ENCODE measurements at places on chromosomes 1 and 21.

GRCh38 chr1:2848006-2848670, 46.6 kb upstream of the TTC34 start:
- no peak for DNase-seq

- no peak for DNase-seq
Measured at GRCh38 chr1:2934642-2935081, 86.6 kb upstream of the ACTRT2 start.

GRCh38 chr1:214823311-214824117, 220.5 kb downstream of the CENPF start:
- DNase-seq = no peak

GRCh38 chr21:42063571-42064521, 7.3 kb upstream of the UMODL1 start:
- peak; percentile 74 for DNase-seq

DNA sequence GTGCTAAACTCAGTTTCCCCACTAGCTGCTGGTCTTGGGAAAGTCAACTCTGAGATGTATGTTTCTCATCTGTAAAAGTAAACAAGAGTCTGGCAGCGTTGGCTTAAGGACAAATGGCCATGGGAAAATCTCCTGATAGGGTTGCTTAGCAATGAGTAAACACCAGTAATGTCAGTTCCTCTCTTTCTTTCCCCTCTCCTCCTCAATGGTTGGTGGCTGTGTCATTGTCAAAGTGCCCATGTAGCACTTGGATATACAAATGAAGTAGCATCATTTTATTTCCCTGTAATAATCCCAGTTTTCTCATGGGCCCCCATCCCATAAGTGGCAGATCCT, 2.2 kb upstream of the FYB2 start:
- DNase-seq = no peak

- DNase-seq = no peak
Measured at GRCh38 chr1:183578856-183579255, 11.4 kb downstream of the NCF2 start.

DNA sequence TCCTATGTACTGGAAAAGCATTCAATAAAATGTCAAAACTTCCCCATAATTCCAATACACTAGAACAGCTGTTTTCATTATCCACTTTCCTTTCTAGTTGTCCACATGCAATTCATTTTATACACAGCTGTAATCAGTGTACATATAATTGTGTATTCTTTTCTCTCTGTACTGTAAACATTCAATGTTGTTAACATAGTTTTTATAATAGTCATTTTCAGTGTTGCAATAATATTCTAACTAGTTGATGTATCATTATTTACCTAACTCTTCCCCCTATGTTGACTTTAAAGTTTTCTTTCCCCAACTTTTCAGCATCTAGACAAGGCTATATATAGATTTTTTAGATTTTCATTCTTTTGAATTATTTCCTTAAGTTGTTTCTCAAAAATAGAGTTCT, 44.4 kb downstream of the DIPK1A start:
- no peak for DNase-seq

- peak; percentile 2 for DNase-seq
Measured at GRCh38 chr1:66033781-66034180, 241.1 kb downstream of the PDE4B start.
